ENCODE measurements at places on chromosomes 5 and 9.
A peak's percentile ranks its signal among the peaks of the same experiment; 100 is the strongest.

DNA sequence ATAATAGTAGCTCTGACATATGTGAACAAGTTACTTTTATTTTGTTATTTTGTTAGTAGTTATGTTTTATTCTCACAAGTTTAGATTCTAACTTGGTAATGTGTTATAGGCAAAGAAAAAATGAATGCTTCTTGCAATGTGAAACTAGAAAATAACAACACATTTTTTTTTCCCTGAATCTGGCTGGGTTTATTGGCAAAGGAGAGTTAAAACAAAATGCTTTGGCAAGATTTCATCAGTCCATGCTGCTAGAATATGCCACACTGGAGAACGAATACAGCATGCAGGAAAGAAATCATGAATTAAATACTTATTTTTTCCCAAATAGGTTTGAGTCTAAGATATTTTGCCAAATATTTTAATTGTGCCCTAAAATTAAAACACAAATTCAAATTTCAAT is 1048.1 kb upstream of the ACO1 start:
- DNase-seq = no peak

DNA sequence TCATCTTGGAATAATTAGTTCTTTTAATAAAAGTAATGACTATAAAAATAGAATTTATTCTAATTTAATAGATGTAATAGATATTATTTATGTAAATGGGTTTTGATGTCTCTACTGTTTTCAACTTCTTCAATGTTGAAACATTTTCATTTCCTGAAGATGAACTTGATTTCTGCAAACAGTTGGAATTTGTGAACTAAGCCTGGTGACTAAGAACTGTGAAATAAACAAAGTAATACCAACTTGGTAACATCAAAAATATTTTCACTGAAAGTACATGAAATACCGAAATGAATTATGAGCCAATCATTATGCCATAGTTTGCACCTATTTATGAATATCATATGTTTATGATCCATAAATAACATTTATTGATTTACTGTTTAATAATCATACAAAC is 143.8 kb upstream of the FGF10 start:
- no peak for DNase-seq

DNA sequence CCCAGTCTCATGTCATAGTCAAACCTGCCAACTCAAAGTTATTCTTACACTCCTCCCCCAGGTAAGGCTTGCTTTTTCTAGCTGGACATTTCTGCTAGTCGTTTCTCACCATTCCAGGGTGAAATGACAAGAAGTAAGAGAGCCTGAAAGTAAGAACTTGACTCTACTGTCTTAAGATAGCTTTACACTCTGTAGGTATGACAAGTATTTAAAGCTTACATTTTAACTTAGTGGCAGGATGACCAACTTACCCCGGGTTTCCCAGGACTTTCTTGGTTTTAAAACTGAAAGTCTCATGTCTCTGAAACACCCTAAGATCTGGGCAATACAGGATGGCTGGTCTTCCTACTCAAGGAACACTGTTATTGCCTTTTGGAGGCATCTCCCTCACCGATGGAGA is 67.5 kb upstream of the PIK3R1 start:
- no peak for DNase-seq

GRCh38 chr9:96818533-96818932 is 35.8 kb downstream of the ZNF782 start:
- DNase-seq = no peak

- no peak for DNase-seq
These were observed 686.7 kb downstream of the DTWD2 start for GRCh38 chr5:118301696-118302095.

- no peak for DNase-seq
These were observed 73.3 kb upstream of the ORM1 start for GRCh38 chr9:114249424-114250234.

DNA sequence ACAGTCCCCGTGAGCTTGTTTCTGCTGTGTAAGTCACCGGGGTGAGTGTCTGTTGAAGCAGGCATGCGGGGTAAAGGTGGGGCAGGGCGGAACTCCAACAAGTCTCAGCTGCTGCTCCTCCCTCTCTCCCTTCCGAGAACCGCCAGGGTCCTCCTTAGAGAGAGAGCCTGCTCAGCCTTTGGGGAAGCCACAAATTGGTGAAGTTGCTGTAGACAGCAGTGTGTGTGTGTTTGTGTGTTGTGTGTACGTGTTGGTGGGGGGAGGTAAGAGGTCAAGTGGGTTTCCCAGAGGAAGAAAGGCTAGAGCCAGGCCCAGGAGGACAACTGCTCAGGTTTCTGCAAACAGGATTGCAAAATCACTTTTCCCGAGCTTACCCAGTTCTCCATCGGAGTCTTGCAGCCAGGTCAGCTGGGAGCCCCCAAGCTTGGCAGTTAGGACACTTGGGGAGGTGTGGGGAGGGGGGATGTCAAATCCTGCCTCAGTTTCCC is 38.9 kb upstream of the DAB2IP start:
- DNase-seq = no peak

DNA sequence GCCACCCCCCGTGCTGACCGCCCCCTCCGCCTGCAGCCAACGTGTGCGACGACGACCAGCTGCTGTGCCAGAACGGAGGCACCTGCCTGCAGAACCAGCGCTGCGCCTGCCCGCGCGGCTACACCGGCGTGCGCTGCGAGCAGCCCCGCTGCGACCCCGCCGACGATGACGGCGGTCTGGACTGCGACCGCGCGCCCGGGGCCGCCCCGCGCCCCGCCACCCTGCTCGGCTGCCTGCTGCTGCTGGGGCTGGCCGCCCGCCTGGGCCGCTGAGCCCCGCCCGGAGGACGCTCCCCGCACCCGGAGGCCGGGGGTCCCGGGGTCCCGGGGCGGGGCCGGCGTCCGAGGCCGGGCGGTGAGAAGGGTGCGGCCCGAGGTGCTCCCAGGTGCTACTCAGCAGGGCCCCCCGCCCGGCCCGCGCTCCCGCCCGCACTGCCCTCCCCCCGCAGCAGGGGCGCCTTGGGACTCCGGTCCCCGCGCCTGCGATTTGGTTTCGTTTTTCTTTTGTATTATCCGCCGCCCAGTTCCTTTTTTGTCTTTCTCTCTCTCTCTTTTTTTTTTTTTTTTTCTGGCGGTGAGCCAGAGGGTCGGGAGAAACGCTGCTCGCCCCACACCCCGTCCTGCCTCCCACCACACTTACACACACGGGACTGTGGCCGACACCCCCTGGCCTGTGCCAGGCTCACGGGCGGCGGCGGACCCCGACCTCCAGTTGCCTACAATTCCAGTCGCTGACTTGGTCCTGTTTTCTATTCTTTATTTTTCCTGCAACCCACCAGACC is 80.2 kb downstream of the NTNG2 start:
- peak; percentile 64 for DNase-seq

DNA sequence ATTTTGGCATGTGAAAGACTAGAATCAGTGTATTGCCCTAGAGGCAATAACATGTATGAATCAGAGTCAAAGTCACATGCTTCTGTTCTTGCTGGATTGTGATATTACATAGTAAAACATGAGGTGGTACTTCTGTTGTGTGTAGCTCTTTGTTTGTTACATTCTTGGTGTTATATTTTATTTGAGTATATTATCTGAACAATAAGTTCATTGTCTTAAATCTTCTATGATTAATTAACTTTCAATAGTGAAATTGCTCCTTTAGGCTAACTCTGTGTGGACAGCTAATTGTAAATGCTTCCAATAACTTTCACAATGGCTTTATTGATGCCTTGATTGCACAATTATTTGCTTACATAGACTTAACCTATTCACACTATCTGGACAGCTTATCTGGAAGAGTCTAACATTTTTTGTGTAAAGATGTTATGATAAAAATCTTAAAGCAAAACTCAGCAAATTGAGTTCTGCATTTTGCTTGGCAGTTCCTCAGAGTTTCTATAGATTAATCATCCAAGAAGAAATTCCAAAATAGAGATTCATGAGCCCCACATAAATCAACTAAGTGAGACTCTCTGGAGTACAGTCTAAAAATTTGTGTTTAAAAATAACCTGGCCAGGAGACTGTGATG is 239.6 kb upstream of the TUSC1 start:
- DNase-seq = no peak

GRCh38 chr9:116327701-116328405 is 174.3 kb downstream of the PAPPA start:
- DNase-seq = no peak

- DNase-seq = no peak
These were observed 2.7 kb upstream of the BICD2 start for GRCh38 chr9:92767066-92768054.

DNA sequence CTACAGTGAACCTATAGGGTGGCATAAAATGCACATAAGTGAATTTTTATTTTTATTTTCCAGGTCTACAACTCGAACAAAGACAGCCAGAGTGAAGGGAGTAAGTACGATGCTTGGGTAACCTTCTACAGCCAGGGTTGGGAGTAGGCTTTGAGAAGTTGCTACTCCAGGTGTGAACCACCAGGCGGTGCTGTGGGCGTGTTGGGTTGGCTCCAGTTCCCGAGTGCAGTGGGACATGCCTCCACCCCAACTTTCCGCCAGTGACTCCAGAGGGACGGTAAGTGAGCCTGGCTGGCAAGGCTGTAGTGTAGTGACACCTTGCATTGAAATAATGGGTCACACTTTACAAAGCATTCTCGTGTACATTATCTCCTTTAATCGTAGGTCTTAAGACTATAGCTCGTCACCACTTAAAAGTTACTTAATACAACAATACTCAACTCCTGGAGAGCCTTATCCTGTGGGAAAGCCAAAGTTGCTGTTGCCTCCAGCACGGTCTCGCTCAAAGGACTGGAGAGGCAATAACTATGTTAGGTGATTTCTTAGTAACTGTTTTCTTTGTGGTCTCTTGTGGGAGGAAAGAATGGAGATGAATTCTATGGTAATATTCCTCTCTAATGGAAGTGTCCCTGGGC is 244.0 kb downstream of the ARHGAP26 start:
- DNase-seq = peak; percentile 40

DNA sequence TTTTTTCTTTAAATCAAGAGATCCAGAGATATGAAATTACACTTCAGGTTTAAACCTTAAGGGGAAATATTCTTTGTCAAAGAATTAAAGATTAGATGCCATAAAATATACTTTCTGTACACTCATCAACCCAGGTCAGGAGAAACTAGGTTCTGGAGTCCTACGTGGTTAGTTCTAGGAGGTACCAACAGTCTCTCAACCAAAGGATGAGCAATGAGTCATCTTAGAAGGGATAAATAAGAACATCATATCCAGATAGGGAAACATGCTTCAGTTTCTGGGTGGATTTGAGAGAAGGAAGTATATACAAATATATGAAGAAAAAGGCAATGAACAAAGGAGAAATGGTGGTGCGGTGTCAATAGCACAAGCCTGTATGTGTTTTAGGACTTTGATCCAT is 98.2 kb downstream of the CSNK1G3 start:
- DNase-seq = no peak

DNA sequence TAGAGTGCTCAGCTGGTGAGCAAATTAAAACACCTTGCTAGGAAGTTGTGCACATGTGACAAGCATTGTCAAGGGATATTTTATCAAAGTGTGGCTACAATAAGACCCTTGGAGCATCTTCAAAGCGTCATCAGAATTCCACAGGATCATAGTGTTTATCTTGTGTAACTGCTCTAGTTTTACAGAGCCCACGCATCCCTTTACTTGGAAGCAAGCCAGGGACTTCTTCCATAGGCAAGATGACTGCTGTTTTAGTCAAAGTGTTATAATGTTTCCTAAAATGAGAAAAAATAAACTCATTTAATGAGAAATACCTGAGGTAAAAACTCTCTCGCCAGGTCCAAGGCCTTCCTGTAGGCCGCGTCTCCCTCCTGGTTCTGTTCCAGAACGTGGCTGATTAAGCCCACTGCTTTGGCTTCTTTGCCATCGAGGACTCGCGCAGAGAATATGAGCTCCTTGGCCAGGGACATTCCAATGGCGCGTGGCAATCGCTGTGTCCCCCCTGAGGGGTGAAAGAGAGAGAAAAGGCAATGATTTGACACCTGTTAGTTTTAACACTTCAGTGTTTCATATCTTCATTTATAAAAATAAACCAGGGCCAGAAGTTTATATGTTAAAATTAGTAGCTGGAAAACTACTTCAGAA is 141.1 kb downstream of the AUH start:
- DNase-seq = no peak

GRCh38 chr5:180799194-180799593 is 3.4 kb downstream of the MGAT1 start:
- no peak for DNase-seq

DNA sequence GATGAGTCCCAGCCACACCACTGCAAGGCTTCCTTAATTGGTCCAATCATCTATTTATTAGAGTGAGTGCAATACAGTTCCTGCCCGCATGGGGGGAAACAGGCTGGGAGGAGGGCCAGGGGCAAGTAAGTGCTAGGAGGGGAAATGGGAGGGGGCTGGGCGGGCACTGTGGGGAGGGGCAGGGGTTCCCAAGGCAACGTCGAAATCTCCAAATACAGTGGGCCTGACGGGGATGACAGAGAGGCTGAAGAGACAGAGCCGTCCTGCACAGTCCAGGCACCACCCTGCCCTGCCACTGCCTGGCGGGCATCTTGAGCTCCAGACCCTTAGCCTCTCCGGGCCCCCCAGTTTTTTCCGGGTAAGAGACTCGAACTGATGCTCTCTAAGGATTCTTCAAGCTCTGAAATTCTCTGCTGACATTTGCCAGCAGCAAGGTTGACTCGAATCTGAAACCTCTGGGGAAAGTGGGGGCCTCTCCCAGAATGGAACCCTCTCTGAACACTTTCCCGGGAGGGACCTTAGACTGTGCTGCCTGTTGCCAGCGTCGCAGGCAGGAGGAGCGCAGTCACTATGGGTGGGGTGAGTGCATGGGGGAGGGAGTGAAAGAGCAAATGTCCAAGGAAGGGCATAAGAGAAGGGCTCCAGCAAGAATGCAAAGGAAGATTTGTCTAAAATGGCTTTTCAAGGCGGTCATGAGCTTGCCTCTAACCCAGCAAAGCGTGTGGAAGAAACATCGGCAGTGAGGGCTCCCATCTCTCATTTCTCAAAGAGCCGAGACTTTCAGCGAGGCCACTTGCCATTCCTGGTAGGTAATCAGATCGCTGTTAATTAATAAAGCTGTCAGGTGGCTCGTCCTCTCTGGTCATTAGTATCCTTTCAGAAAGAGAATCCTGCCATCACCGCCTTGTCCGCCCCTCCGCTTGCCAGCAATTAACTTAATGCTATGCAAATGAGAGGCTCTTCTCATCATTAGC is 99.0 kb downstream of the GTF3C4 start:
- peak; percentile 48 for DNase-seq

DNA sequence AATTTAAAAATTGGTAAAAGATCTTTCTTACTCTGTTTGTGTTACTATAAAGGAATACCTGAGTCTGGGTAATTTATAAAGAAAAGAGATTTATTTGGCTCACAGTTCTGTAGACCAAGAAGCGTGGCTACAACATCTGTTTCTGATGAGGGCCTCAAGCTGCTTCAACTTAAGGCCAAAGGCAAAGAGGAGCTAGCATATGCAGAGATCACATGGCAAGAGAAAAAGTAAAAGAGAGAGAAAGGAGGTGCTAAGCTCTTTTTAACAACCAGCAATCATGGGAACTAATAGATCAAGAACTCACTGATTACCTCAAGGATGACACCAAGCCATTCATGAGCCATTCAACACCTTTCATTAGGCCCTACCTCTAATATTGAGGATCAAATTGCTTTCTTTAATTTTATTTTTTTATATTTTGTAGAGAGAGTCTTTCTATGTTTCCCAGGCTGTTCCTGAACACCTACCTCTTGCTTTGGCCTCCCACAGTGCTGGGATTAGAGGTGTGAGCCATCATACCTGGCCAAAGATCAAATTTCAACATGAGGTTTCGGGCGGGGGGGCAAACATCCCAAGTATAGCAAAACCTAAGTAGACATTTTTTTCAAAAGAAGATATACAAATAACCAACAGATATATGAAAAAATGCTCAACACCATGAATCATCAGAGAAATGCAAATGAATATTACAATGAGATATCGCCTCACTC is 16.0 kb upstream of the SHC3 start:
- no peak for DNase-seq
